ENCODE measurements at places on chromosomes 11 and 22. TPM values are rescaled to one million over a fixed set of nuclear protein-coding genes. Genes with fewer than 3 reads are reported as not detected.

DNA sequence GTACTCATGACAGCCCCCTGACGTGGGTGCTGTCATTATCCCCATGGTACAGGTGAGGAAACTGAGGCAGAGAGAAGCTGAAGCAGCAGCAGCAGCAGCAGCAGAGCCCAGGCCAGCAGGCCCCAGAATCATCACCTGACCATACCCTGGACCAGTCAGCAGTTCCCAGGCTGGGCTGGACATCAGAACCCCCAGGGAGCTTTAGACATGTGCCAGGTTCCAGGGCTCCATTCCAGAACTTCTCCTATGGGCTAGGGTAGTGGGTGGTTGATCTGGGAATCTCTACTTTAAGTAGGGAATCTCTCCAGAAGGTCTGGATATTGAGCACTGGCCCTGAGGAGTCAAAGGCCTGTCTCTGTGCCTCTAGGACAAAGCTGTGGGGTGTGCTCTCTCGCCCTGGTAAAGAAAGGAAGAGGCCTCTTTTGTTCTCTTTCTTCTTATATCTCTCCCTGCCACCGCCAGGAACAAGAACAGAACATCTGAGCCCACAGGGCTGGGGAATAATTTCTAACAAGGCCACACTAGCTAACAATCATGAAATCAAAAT, 26.6 kb downstream of the MAFF start:
- DNase-seq = no peak

PHF21B gene
- not detected for total RNA-seq

GRCh38 chr11:84524422-84525051, 1102.6 kb downstream of the DLG2 start:
- no peak for DNase-seq

SORL1 gene
- 0.53 TPM for total RNA-seq

DNA sequence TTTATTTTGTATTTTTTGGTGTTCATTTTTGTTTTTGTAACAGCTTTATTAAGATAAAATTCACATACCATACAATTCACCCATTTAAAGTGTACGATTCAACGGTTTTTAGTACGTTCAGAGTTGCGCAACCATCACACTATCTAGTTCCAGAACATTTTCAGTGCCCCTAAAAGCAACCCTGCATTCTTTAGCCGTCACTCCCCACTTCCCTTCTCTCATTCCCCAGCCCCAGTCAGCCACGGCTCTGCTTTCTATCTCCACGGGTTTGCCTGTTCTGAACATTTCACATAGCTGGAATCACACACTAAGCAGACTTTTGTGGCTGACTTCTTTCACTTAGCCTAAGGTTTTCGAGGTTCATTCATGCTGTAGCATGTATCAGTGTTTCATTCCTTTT, 9.6 kb upstream of the KCNQ1OT1 start:
- no peak for DNase-seq

VPS51 gene
- 190 TPM for total RNA-seq

BACE1-AS gene
- 1.8 TPM for total RNA-seq

DNA sequence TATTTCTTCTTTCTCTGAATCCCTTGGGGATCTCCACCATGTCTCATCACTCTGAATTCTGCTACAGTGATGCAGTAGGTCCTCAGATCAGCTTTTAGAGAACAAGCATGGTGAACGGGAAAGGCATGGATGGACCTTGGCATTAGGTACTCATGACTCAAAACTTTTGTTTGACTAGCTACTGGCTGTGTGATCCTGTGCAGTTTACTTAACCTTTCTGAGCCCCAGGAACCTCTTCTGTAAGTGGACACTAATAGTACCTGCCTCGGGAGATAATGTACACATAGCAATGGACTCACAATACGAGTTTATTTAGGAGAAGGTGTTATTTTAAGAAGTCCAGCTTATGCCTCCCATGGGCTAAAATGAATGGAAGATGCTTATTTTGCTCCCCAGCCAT, 184.7 kb upstream of the TBCEL start:
- no peak for DNase-seq

PRR5L gene
- total RNA-seq = 15.5 TPM

FKBP2 gene
- total RNA-seq = 62.8 TPM

GVQW3 gene
- total RNA-seq = 0.79 TPM

CATSPER1 gene
- 0.20 TPM for total RNA-seq

DNA sequence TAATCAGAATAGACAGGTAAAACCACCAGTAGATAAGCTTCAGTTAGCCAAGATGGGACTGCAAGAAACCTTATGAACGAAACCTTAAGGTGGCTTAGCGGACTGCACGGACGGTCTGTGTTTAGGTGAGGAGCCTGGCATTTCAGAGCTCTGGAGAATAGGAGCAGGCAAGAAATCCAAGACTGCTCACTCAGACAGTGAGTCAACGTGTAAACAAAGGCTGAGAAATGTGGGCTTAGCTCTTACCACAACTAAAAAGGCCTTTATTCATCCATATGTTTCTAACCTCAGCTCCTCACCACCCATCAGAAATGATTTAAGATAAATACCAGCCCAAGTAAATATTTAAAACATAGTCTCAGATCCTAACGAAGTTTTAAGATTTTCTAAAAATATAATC, 657.7 kb downstream of the OPCML start:
- DNase-seq = no peak

- DNase-seq = no peak
Observed at GRCh38 chr11:119666463-119667131, 62.4 kb downstream of the NECTIN1 start.

DNA sequence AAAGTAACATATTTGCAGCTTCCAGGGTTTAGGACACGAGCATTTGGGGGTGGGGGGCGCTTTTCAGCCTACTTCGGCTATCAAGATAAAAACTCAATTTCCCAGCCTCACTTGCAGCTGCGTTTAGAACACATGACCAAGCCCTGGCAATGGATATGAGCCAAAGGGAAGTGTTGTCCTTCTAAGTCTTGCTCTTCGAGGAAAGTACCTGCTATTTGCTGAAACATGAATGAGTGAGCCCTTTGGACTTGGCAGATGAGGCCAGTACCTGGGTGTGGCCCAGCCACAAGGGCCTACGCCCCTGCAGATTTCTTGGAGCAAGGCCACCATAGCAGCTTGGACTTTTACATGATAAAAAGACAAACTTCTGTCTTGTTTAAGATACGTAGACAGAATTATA, 60.2 kb upstream of the SORL1 start:
- no peak for DNase-seq

PANX3 gene
- not detected for total RNA-seq

GRCh38 chr22:45166932-45167331, 3.2 kb downstream of the NUP50 start:
- DNase-seq = no peak

DNA sequence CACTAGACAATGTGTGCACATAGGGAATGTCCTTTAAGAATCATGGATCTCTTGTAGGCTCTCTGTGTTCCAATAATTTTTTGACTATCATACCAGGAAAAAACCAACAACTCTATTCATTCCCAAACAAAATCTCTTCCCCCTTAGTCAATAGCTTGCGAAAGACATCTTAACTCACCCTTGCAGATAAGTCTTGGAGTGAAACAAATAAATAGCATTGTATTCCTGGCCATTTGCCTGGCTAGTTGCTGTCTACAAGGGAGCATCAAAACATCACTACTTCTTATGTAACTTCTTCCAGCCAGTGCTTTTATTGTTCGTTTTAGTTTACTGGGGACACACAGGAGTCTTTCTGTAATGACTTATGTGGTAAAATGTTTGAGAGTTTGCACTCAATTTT, 29.4 kb downstream of the SCN3B start:
- no peak for DNase-seq

- DNase-seq = no peak
Observed at GRCh38 chr11:91869686-91870085, 354.9 kb upstream of the FAT3 start.

DBX1 gene
- not detected for total RNA-seq

DNA sequence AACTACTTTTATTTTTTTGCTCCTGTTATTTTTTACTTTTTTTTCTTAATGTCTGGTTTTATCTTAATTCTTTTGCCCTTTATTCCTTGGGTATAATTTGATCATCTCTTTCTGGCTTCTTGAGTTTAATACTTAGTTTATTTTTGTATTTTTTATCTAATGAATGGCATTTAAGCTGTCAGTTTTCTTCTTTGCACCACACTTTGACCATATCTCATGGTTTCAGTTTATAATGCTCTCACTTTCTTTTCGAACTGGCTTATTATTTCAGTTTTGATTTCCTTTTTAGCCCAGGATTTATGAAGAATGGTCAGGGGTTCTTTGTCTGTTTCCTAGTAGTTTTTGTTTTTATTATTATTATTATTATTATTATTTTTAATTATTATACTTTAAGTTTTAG, 48.3 kb downstream of the QSER1 start:
- no peak for DNase-seq

DNA sequence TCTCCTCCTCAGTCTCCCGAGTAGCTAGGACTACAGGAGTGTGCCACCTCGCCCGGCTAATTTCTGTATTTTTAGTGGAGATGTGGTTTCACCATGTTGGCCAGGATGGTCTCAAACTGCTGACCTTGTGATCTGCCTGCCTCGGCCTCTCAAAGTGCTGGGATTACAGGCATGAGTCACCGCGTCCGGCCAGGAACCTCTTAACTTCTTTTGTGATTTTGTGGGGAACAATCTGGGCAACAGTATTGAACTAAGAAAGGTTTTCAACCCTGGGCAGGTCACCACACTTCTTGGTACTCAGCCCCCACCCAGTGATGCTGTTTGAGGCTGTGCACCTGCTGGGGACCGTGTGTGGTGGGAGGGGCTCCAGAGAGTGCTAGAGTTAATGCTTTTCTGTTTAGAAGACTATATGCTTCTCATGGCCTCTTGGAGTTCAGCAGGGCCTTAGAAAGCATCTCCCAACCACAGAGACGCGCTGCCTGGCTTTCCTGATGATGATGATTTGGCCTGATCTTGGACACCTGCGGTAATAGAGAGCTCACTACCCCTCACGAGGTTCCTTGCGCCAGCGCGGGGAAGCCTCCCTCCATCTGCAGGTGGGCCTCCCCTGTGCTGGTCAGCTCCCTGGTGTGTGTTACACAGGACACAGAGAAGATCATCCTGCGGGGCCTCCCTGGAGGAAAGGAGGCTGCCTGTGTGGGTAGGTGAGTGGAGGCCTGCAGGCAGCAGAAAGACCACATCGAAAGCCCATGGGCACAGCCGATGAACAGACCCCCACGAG, 1.2 kb downstream of the DENND6B start:
- no peak for DNase-seq

- no peak for DNase-seq
Observed at GRCh38 chr11:44357711-44358110, 47.8 kb upstream of the ALX4 start.

LYVE1 gene
- total RNA-seq = 2.2 TPM
